ENCODE measurements at places on chromosomes 6 and 20.

GRCh38 chr6:22146678-22146930, 150.2 kb downstream of the PRL start:
- DNase-seq: no peak

GRCh38 chr6:36018339-36018738, 6.1 kb downstream of the SLC26A8 start:
- DNase-seq: no peak

GRCh38 chr20:44601236-44601671, 18.9 kb downstream of the PKIG start:
- DNase-seq: no peak

DNA sequence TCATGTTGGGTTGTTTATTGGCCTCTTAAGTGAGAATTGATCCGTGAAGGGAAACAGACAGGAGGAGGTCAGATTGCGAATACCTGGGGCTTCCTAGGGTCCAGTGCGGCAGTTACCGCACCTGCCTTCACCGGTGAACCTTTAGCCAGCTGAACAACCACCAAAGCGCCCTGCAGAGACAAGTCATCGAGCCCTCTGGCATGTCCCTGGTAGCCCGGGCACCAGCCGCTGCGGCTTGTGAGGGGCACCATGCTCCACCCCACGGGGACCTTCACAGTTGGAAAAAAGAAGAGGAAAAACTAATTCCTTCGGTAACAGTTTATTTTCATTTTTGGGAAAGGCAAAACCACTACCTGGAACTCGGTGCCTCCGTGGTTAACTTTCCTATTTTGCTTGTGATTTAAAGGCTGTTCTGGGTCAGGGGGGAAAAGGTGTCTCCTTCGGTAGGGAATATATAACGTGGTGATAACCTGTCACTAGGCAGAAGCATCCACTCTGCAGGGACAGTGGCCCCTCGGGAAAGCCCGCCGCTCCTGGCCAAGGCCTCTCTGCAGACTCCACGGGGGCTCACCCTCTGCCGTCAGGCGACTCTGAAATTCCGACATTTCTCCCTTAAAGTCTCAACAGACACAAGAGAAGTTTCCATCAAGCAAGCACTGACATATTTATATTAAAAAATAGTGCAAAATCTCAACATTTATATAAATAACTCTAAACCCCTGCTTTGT, 30.7 kb upstream of the ZBP1 start:
- no peak for DNase-seq
